Hematopoietic multipotent progenitor cell treated with erythropoietin and hydrocortisone succinate and interleukin-3 and kit ligand, for 4 days (in vitro differentiated cells): ENCODE measurements at places on chromosomes 3 and 15.

GRCh38 chr3:15043408-15044171 is 21.5 kb downstream of the MRPS25 start:
- no peak for DNase-seq

- DNase-seq = peak; percentile 96
These were observed 901 bp downstream of the NAA50 start for GRCh38 chr3:113744941-113745755.

DNA sequence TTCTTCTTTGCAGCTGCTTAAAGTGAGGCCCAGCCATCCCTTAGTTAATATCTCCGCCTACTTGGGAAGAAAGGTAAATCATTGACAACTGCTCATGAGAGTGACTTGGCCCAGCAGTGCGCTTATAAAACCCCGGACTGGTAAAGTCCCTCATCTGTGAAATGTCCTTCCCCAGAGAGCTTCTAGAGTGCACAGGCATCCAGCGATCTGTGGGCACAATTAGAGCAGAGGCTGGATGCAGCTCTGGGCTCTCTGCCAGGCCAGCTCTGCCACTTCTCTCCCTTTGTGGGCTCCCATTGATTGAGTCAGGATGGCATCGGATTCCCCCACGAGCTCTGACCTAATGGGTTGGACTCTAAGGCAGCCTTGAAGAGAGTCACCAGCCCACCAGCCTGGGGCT is 219.0 kb upstream of the LINGO1 start:
- DNase-seq = no peak

GRCh38 chr3:177694316-177694715 is 497.0 kb upstream of the TBL1XR1 start:
- DNase-seq = peak; percentile 59

- no peak for DNase-seq
These were observed 188.1 kb upstream of the NSMCE3 start for GRCh38 chr15:29457729-29458128.

- DNase-seq = no peak
These were observed 11.8 kb upstream of the UCN2 start for GRCh38 chr3:48575366-48575765.

DNA sequence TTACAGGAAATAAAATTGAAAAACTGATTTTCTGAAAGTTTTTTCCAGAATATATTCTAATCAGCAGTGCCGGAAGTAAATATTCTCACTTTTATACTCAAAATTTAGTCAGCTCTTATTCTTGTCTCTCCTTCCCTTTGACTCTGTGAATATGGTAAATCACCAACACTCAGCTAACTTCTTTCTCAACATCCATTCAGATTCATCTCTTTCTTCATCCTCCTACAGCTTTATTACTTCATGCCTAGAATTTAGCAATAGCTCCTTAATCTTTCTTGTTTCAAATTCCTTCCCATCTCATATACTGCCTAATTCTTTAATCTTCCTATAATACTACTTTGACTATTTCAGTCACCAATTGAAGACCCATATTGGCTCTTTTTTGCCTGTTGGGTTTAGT is 67.9 kb downstream of the FGF7 start:
- DNase-seq = no peak

DNA sequence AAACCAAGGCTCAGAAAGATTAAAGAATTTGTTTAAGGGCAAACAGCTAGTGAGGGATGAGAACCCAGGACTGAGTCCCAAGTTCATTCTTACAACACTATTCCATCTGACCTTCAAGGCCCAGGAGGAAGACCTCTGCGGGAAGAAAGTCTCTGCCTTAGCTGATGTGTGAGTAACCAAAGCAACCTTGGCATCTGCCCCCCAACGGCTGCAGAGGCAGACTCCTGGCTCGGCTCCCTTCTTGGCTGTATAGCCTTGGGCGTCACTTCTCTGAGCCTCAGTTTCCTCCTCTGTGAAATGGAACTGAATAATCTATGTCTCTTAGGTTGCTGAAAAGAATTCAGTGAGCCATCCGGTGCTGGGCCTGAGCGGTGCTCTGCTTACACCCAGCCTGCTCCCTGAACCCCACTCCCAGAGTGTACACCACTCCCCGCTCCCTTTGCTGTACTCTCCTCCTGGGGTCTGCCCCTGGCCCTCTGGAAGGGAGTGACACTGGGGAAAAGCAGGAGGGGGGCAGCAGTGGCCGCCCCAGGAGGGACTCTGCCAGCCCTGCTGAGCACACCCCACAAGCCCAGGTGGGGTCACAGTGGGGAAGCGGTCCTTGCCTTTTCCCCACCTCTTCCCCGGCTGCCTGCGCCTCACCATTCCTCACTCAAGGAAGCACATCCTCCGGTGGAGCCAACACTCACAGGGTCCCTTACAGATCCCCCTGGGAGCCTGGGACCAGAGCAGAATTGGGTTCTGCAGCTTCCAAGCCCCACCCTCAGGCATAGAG is 97.3 kb downstream of the IQSEC1 start:
- no peak for DNase-seq

DNA sequence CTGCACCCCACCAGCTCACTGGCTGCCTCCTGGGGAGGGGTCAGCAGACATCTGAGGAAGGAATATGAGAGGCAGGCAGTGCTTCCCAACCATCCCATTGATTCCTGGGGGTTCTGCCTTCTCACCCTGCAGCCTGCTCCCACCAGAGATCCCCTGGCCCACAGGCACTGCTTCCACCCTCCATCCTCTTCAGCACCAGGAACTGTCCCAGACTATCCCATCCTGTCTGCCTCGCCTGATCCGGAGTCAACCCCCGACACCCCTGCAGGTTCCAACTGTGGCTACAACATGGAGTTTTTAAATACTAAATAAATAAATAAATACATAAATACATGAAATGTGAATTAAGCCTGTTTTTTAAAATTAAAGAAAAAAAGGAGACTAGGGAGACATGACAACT is 43.6 kb downstream of the CACNA2D2 start:
- no peak for DNase-seq

DNA sequence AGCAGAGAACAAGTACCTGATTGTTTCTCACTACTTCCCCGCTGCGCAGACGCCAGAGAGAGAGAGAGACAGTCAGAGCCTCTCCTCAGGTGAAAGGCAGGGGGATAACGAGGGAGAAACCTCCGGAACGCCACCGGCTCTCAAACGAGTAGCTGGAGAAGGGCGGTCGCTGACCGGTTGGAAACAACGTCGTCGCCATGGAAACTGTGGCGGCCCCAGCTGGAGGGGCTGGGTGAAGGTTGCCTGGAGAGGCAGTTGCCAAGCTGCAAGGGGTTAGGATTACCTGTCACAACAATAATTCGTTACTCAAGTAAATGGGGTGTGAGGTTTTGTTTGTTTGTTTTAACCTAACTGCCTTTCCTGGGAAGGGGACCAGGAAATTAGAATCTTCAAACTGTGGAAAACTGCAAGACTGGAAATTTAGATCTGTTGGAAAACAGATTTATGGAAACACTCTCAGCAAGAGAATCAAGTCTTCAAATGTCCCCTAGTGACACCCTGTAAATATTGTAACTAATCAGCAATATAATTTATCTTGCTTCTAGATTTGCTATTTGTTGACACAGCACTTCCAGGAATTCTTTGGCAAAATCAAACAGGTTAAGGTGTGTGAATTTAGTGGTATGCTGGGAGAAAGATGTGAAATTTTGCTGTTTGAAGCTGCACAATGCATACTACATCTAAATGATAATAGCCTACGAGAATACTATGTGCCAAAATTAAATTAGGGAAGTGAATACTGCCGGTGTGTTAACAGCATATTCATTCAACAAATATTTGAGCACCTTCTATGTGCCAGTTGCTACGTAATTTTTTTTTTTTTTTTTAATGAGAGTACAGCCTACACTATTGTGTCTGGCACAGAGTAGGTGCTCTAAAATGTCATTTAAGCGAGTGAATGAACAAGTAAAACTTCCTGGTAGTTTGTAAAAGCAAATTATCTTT is at the start of gene DNAH12:
DNAH12 (minus strand) TSS at position 164 of the 945 bp plus-strand sequence. CDS start 1,474 bp downstream, outside the sequence.
- DNase-seq = peak; percentile 73

DNA sequence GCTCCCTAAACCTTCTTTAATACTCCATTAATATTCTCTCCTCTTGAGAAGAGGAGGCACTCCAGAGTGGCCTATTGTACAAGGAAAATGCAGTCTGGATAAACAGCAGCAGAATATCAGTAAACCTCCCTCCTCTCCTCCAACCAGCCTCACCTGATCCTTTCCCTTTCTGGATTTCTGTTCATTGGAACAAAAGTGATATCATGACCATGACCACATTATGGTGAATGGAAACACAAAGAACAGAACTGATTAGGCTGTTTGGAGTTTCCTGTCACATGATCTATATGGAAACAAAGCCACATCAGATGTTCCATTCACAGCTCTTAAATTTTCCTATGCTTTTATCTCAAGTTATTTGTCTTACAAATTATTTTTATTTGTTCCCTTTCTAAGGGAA is 14.6 kb downstream of the C2CD4B start:
- DNase-seq = peak; percentile 19

- DNase-seq = peak; percentile 63
These were observed at the start of the genes FOXL2 and FOXL2NB for GRCh38 chr3:138946663-138947494. TSS of gene FOXL2 (minus strand) at chr3:138947137. CDS start at chr3:138946722, 415 bp downstream. TSS of gene FOXL2NB (plus strand) at chr3:138947217. CDS start at chr3:138947365, 148 bp downstream.

- no peak for DNase-seq
These were observed 8.2 kb downstream of the HDC start for GRCh38 chr15:50257332-50257731.

- peak; percentile 89 for DNase-seq
These were observed 517.3 kb downstream of the MECOM start for GRCh38 chr3:169146179-169146665.

GRCh38 chr15:21260966-21261395 is 179.3 kb downstream of the POTEB3 start:
- no peak for DNase-seq

DNA sequence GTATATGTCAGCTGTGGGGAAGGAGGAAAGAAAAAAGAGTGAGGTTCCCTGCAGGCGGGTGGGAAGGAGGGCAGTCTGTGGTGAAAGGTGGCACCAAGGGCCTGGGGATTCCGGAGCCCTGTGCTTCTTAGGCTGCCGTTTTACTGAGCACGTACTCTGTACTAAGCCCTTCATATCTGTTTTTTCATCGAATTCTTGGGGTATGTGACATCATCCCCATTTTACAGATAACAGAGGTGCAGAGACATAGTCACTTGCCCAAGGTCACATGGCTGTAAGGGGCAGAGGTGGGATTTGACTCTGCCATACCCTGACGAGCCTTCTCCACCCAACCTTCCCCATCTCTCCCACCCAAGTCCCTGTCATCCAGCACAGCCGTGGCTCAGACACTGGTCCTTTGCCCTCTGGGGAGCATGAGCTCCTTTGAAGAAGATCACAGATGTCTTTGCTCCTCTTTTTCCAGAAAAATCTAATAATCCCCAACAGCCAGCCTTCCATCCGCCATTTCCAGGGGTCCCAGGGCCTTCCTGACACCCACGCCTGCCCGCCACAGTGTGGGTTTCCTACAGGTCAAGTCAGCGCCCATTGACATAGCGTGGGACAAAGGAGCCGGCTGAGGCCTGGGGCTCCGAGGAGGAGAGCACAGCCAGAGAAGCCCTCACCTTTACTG is 24.2 kb downstream of the CYP11A1 start:
- DNase-seq = no peak

DNA sequence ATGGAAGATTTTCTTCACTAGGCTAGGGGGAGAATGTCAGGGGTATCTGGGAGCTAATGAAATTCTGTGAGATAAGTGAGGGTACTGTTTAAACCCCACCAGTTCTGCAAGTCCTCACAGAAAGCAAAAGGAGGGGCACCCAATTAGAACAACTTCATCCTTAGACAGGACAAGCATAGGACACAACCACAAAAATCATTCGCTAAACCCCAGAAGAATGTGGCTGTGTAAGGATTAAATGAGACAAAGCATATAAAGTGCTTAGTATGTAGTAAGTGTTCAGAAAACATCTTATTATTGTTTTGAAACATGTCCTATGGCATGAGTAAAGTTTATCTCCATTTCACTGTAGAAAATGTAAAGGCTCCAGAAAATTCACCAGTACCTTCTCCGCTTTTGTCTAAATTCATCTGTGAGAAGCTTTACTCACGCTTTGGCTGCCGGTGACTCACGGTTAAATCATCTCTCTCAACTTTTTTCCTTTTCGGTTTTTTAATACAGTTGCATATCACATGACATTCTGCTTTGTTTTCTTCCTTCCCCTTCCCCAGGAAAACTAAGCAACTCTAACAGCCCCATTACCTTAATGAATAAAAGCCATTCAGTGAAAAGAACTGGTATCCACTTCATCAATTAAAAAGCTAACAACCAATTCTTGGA is 1.7 kb downstream of the CLRN1 start:
- no peak for DNase-seq

DNA sequence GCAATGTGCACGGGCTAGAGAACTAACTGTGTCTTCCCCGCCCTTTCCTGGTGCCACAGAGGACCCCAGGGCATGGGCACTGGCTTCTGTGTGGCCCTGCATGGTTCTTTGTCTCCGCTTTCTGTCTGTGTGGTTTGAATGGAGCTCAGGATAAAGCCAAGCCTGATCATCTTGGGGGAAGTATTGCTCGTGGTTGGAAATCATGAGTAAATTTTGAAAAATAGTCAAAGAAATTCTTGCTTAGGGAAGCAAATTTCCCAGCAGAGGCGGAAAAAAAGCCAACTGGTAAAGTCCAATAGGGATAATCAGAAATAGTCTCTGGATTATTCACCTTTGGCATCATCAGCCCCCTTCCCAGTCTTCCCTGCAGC is 55.4 kb downstream of the MAGEF1 start:
- no peak for DNase-seq

GRCh38 chr15:35136321-35137189 is 51.5 kb upstream of the NANOGP8 start:
- no peak for DNase-seq

- DNase-seq = no peak
These were observed 77.3 kb downstream of the MBNL1 start for GRCh38 chr3:152346058-152346457.

DNA sequence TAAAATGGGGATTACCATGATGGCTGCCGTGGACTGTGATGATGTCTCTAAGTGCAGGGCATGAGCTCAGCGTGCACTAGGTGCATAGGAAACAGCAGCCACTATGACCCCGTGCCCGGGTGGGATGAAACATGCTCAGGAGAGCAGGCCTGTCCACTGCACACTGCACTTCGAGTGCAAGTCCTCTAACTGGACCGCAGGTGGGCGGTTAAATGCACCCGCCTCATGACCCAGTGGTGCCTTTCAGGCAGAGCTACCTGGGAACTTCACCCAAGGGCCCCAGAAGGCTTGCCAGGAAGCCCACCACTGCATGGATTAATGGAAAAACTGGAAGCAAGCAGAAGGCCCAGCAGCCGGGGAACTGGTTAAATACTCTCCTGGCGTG is 34.0 kb downstream of the PRKCD start:
- no peak for DNase-seq

DNA sequence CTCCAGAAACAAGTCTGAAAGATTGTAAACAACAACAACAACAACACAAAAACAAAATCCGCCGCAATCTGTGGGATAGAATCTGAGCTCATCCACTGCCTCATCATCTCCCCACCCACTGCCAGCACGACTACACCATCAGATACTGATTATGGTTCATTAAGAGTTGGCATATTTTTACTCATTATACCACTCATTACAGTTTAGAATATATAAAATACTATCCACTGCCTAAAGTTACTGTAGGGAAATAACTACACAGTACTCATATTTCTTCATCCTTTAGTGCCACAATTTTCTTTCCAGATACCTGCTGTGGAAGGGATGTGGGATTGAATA is 152.5 kb upstream of the PEX5L start:
- DNase-seq = no peak
